ENCODE measurements at places on chromosomes 5 and 9.

- DNase-seq = peak; percentile 45
Observed at GRCh38 chr5:67530609-67531255, 334.1 kb upstream of the CD180 start.

- DNase-seq = no peak
Observed at GRCh38 chr5:151868451-151868850, 56.2 kb downstream of the GLRA1 start.

DNA sequence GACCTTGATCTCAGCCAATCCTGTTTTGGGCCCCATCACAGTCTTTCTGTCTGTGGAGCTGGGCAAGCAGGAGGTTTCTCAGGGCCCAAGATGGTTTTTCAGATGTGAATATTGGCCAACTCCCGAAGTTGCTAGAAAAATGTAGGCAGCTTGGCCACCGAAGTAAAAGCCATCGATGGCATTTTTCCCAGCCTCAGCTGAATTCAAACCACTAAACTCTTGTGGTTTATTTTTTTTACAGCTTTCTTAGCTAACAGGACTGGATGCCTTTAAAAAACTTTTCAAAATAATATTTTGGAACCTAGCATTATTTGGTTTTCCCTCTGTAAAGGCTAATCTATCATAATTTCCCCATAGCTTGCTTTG is 102.5 kb upstream of the ERCC6L2 start:
- no peak for DNase-seq

GRCh38 chr9:133886563-133887501 is 105.3 kb downstream of the VAV2 start:
- DNase-seq = no peak

- no peak for DNase-seq
Observed at GRCh38 chr9:79470954-79471353, 100.8 kb upstream of the TLE4 start.

GRCh38 chr9:94847486-94847885 is 121.0 kb downstream of the AOPEP start:
- DNase-seq = no peak

DNA sequence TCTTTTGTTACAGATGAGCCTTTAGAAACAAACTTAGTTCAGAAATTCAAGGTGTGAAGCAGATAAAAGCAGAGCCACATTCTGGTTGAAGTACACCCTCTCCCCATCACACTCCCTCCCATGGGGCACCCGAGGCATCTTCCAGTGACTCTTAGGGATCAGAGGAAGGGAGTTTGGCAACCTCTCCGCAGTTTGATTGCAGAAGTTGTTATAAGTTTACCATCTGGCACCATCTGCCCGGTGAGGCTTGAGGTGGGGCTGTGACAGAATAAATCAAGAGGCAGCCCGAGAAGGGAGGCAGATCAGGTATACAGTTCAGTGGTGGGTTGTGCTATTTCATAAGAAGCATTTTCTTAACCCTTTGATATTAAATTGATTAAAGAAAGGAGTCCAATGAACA is 458.6 kb upstream of the CLINT1 start:
- no peak for DNase-seq

DNA sequence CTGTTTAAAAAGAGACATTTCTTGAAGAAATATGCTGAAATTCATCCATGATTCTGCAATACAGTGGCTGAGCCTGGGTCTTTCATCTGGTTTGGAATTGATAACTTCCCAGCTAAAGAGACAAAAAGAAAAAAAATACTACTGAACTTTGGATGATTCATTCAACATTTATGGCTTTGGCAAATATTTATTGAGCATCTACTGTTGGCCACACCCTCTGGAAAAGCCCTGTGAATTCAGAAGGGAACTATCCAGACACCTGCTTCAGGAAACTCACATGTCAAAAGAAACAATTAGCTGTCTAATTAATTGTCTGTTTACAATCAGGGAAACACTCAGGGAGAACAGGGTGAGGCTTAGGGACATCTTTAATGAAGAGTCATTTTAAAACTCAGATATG is 17.8 kb upstream of the ZNF622 start:
- DNase-seq = no peak

DNA sequence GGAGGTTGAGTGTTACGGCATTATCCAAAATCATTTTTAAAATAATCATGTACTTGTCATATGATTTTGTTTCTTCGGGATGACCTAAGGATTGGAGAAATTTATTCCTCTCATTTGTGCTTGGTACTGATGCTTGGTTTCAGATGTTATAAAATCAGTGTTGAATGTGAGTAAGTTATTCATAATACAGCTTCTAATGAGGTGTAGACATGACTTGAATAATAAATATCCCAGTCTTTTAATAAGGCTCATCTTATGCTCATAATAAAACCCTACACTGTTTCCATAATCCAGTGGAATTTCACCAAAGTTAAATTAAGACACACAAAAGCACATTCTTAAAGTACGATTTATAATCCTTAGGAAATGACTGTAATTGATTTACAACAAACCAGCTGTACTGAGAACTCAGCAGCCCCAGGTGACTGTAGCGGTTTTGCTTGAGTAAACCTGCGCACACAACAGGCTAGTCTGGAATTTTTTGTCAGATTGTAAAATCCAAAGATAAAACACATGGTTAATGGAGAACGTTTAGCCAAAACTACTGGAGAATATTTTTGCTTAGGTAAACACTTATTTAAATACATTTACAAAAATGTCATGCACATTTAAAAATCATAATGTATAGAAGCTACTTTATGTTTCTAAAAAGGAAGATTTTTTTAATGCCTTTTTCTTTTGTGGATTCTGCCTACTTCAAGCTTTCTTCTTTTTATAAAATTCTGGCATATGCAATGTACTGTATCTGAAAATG is 609.8 kb upstream of the GRAMD2B start:
- DNase-seq = peak; percentile 9

- DNase-seq = peak; percentile 42
Observed at GRCh38 chr9:89388084-89388867, 70.0 kb downstream of the SECISBP2 start.

DNA sequence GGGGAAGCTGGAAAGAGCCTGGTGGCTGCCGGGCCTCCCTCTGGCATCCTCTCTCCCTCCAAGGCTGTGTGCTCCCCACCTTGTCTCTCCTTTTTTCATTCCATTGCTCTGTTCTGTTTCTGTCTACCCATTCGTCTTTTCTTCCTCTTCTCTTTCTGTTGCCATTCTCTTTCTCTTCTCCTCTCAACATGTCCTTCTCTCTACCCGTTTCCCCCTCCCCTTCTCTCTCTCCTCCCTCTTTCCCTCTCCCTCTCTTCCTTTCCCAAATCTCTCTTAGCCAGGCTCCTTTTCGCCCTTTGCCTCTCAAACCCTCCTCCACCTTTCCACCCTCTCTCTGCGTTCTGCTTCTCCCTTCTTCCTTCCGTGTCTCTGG is 19.4 kb upstream of the KCNIP1 start:
- DNase-seq = no peak

GRCh38 chr5:126403876-126404275 is 19.3 kb upstream of the GRAMD2B start:
- DNase-seq = no peak

DNA sequence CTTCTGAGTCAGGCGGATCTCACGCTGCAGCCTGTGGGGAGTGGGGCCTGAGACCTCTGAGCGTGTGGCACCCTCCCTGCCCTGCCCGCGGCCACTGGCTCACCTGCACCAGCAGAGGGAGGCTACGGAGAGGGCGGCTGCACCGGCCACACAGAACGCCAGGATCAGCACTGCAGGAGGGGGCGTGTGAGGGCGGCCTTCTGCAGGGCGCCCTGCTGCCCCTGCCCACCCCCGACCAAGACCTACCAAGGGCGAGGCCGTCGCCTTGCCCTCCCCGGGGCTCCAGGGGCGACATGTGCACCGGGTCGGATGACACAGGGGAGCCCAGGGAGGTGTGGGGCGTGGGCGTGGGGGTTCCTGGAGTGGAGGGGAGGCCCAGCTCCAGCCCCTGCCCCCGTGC is 5.4 kb downstream of the NPDC1 start:
- DNase-seq = no peak

DNA sequence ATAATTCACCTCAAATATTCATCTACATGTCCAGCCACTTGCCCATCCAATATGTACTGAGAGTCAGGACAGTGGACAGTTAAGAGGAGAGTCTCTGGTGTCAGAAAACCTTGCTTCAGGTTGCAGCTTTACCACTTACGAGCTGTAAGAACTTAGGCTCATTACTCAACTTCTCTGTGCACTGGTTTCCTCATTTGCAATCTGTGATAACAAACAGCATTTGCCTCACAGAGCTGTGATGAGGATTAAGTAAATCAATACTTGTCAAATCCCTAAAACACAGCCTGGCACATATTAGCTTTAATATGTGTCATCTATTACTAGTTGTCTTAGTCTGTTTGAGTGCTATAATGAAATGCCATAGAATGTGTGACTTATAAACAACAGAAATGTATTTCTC is 8.6 kb downstream of the GOLGA1 start:
- no peak for DNase-seq

GRCh38 chr5:22779499-22779898 is 73.6 kb downstream of the CDH12 start:
- no peak for DNase-seq

- DNase-seq = no peak
Observed at GRCh38 chr5:33855396-33855795, 36.4 kb downstream of the ADAMTS12 start.

DNA sequence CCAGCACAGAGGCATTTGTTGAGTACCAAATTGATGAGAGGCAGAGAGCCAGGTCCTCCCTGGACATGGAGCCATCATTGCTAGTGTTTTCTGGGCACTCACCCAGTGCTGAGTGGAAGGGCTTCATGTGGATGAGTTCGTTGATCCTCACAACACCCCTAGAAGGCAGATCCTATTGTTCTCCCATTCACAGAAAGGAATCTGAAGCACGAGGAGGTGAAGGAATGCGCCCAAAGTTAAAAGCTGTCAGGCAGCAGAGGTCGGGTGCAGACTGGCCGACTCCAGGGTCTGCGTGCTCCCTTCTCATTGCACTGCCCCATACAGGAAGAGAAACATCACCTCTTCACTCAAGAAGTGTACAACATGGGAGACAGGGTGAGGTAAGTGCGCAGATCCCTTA is 153.5 kb upstream of the TNPO1 start:
- no peak for DNase-seq

- no peak for DNase-seq
Observed at GRCh38 chr9:133570691-133571080, 36.2 kb downstream of the ADAMTSL2 start.

GRCh38 chr9:119938871-119939270 is 569.6 kb upstream of the BRINP1 start:
- DNase-seq = no peak
